Esophagus muscularis mucosa (tissue), 4 donors: ENCODE measurements at places on chromosomes 5 and 9.

DNA sequence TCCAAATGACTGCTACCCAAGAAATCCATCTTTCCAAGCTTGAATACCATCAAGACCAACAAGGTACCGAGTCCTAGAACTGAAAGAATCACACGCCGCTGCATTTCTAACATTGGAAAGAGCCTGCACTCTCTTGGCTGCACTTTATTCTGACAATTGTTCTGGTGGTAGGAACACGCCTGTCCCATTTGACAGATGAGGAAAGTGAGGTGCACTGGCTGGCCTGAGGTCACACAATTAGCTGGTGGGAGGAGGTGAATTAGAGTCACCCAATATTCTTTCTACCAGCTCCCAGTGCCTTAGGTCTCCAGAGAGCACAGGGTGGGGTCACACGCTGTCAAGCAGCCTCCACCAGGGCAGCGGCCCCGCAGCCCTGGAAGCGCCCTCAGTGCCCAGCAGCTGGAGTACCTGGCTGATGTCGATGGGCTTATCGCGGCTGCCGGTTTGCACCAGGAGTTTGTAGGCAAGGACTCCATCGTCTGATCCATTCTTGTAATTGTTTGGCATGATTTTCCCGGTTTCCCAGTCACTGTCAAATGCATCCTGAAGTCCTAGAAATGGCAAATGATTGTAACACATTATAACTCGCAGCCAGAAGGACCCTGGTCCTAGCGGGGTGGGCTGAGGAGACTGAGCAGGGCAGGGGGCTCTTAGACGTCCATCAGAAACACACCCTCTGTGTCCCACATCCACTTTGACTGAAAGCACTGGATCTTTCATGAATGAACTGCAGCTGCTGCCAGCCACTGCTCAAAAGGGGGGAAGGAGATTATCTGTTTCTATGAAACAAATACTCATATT lies 55.1 kb downstream of the PTCH1 start:
- no peak for DNase-seq

DNA sequence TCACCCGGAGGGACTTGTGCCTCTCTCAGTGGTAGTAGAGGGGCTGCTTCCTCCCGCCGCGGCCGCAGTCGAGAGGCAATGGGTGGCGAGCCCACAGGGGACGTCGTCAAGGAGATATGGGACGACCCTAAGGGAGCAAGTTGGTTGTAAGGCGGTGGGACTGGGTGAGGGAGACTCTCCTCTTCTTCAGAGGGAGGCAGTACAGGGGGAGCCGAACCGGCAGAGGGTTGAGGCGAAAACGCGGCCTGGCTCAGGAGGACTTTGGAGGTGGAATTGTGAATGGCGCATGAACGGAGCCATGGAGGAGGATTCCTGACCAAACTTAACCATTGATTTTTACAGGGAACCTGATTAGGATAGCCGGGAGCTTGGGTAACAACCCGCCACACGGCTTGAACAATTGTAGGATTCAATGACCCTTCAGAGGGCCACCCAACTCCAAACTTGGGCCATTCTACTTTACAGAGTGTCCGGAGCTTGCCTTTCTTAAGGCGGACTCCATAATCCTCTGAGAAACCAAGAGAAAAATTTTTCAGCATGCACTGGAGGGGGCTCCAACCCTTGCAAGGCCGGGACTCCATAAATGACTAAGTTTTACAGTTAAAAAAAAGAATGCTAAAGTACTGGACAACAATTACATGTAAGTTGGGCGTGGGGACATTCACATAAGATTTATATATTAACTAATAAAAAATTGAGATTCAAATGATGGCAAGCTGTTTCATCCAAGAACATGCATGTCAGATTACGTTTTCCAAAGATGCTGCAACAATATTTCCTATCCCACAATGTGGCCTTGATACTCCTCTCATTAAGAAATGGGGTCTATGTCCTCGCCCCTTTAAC lies 19.4 kb upstream of the RHOBTB3 start:
- DNase-seq: no peak

- no peak for DNase-seq
Observed at GRCh38 chr9:613771-614347, 227.6 kb upstream of the DMRT1 start.

GRCh38 chr9:72399391-72399790 lies 34.4 kb upstream of the ZFAND5 start:
- no peak for DNase-seq

DNA sequence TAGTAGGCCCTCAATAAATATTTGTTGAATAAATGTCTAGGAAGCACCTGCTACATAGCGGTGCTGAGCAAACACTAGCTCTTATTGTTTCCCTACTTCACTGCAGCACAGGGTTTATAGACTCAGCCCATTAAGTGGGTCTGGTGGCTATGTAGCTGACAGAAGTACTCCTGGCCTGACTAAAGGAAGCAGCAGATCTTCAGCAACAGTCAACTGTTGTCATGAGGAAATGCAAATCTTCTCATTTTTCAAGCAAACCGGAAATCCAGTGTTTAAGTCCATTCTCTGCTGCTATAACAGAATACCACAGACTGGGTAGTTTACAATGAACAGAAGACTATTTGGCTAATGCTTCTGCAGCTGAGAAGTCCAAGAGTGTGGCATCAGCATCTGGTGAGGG lies 2.8 kb upstream of the TEX10 start:
- no peak for DNase-seq

- no peak for DNase-seq
Observed at GRCh38 chr5:94793113-94793815, 174.8 kb downstream of the SLF1 start.

- no peak for DNase-seq
Observed at GRCh38 chr9:33260372-33260771, 4.1 kb downstream of the BAG1 start.

DNA sequence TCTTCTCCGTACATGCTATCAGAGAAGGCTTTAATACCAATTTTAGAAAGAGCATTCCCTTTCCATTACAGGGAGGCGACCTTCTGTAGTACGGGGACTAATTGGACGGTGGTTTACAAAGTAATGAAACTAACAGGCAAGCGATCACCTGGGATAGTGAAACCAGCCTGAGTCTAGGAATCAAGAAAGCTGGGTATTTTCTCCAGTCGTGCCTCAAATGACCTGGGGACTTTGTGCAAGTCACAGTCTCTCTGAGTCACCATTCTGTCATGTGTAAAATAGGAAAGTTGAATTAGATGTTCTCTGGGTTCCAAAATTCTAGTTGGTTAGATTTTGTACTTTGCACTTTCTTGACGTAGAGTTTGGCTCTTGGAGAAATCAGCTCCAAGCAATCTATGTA lies 22.7 kb upstream of the SSBP2 start:
- no peak for DNase-seq

- DNase-seq: no peak
Observed at GRCh38 chr5:131812371-131813160, 15.7 kb upstream of the FNIP1 start.

DNA sequence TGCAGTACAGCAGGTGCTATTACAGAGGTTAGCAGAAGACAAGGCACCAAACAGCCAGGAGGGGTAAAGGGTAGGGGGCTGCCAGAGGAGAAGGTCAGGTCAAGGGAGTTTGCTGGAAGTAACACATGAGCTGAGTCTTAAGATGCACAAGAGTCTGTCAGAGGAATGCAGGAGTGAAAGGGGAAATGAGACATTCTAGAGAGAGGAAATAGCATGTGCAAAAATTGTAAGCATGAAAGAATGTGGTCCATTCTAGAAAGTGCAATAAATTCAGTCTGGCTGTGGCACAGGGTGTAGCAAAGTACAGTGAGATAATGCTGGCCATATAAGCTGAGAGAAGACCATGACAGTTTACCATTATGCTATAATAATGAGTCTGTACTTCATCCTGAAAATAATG lies 6.6 kb downstream of the GOLGA1 start:
- DNase-seq: no peak

GRCh38 chr5:17180864-17181723 lies 36.3 kb upstream of the BASP1 start:
- no peak for DNase-seq

DNA sequence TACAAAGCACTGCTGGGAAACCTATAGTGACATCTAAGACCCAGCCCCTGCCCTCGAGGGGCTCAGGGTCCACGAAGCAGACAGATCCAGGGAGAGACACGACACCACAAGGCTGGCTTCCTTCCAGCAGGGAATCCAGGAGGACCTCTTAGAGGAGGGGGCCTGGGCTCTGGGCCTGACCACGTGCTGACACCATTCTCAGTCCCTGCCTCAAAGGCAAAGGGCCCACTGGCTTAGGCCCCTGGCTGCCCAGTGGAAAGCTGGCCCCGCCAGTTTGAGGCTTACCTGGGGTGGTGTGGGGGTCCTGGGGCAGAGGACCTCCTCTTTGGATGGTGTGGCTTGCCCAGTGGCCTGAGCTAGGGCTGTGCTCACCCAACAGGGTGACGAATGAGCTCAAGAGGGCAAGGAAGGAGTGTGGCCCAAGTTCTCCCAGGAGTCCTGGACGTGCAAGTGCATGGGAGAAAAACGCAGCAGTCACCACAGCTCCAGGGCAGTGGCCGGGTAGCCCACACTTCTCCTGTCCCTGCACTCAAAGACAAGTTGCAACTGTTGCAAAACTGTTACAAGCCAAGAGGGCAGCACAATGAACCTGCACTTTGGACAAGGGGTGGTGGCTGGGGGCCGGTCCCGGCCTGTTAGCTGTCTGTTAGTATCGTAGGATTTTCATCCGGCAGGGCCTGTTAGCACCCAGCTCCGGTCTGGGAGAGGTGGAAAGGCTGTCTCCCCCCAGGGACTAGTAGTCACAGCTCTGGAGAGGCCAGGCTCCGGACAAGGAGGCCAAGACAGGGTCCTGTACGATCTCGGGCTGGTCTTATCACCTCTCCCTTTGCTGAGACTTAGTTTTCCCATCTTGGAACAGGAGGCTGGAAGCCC lies 1.5 kb upstream of the SARDH start:
- DNase-seq: no peak
